ENCODE measurements at places on chromosomes 7 and 10.

DNA sequence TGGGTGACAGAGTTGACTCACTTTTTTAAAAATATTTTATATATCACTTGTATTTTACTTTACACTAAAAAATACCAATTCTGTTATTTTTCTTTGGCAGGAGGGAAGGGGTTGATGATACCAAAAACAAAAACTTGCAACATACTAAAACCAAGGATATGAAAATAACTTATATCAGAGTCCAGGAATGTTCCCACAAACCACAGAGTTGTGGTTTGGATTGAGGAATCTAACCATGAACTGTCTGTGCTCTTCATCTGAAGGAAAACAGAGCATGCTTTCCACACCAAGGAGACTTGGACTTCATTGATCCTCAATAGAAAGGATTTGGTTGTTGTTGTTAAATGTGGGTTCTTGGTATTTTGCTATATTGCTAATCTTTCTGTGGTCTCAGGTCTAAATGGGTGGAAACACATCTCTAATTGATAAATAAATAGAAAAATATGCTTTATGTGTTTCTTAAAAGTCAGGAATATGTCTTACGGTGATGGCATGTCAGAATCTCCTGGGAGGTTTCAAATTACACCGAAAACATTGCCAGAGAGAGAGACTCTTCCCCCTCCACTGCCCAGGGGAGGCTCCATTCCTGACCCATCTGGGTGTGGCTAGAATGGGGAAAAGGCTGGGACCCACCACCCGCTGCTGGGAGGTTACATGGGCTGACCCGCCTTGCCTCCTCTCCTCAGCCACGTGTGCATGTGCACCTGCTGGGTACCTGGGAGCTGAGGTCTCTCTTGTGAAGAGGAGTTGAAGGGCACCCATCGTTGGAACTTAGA lies 46.9 kb upstream of the STK17A start:
- no peak for DNase-seq

GRCh38 chr7:120987280-120987679 lies 1.2 kb upstream of the CPED1 start:
- no peak for DNase-seq

DNA sequence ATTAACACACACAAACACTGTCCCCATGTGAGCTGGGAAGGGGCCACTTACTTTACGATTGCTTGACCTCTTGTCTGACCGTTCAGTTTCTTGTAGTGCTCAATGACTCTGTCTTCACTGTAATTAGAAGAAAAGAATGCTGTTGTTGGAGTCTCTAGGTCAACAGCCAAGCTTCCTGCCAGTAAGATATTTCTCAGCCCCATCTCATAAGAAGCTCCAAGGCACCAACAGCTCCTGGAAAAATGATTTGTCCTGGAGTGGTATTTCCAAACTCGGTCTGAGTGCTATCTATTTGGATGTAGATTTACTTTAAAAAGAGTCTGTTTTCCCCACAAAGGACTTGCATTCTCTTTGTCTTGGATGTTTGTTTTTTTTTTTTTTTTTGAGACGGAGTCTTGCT lies 153.7 kb downstream of the PRPF18 start:
- no peak for DNase-seq

GRCh38 chr10:121702351-121703320 lies 104.4 kb upstream of the FGFR2 start:
- no peak for DNase-seq

DNA sequence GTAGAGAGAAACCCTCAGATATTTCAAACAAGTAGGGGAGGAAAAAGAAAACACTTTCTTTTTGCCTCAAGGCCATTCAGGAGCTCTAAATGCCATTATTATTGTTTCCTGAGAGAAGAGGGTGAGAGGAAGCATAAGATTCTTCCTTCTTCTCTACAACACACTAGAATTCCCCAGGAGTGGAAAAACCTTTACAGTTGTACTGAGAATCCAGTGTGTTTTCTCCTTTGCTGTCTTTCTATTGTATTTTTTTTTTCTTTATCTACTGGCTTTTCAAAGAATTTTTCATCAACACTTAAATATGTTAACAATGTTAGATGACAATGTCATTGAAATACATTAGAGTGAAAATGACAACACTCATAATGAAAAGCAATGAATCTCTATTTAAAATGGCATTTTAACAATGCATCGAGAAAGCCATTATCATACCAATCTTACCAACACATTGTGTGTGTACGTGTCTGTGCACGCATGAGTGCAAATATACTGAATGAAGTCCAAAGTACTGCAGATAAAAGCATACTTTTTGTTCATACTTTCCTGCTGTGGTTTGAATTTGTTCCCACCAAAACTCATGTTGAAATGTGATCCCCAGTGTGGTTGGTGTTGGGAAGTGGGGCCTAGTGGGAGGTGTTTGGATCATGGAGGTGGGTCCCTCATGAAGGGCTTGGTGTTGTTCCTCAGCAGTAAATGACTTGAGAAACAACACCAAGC lies 24.2 kb upstream of the MACC1 start:
- no peak for DNase-seq

- DNase-seq, result no peak
These were observed 20.0 kb downstream of the WNT8B start for GRCh38 chr10:100482834-100483185.

DNA sequence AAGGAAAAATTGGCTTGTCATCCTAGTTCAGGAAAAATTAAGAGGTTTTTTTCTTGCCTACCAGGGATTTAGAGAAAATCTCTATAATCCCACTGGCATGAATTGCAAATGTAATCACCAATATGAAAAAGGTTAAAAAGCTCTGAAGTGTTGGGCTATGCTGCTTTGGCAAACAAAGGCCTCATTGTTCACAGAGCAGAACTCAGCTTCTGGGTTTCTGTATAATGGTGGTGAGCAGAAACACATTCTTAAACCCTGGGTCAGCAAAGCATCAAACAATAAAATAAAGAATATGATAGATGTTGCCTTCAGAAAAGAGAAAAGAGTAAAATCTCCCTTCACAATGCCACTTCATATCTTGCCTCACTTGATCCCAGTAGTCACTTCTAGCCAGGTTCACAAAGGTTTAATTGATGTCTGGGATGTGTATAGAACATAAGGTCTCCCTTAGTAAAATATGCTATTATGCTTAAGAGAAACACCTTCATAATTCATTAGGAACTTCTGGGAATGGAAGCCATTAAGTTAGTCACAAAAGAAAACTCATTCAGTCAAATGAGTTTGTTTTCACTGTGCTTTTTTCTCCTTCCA lies 1255.5 kb upstream of the PHF14 start:
- no peak for DNase-seq

- DNase-seq, result no peak
These were observed 15.6 kb downstream of the FOXL3 start for GRCh38 chr7:305410-306151.

- peak; percentile 47 for DNase-seq
These were observed 489 bp downstream of the MAP3K8 start for GRCh38 chr10:30434273-30435072.

GRCh38 chr10:1684991-1685390 lies 52.3 kb downstream of the ADARB2 start:
- no peak for DNase-seq

DNA sequence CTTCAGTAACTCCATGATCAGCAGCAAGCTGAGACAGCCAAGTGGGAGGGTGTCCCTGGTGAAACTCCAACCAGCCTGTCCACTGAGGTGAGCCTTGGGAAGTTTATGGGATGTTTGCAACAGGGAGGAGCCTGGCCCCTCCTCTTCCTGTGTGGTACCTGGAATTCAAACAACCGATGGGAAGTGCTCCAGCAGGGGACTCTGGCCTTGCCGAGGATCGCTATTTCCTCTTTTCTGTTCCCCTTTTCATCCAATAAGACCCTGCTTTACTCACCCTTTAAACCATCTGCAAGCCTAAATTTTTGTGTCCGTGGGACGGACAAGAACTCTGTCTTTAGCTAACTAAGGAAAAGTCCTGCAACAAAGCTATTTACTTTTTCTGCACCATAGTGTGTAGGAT lies 491.1 kb upstream of the ZMIZ1 start:
- no peak for DNase-seq

GRCh38 chr10:78904196-78904595 lies 164.6 kb upstream of the ZMIZ1 start:
- no peak for DNase-seq

- no peak for DNase-seq
These were observed 1192.5 kb downstream of the NXPH1 start for GRCh38 chr7:9625953-9626352.

DNA sequence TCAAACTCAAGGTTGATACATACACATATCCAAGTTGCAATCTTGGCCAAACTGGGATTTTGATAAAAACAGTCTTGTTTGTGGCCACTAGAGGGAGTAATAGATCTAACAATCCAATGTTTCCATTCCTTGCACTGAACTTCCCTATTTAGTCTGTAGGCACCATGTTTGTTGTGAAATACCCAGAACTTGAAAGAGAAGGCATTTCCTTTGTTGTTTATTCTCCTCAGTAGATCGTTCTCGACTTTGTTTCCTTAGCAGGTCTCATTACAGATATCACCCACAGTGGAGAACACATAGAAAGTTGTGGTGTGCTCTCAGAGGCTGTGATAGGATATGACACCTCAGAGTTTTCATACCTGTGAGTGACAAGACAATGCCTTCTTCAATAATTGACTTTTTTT lies 70.3 kb upstream of the MXI1 start:
- no peak for DNase-seq

DNA sequence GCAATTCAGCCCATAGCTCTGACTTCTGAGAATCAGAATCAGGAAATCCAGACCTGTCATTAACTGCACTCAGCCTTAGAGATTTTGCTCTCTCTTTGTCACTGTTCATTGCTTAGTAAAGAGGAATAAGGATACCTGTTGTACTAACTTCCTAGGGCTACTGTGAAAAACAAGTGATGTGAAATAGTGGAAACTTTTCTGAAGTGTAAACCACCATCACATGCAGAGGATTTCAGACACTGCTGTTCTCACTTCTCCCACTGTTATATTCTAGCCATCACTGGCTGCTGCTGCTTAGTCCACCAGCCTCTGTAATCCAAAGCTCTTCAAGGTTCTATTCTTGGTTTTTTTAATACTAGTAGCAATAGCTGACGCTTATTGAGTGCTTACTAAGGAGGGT lies 129.6 kb upstream of the CCDC6 start:
- no peak for DNase-seq

- no peak for DNase-seq
These were observed 205.7 kb downstream of the KIAA1217 start for GRCh38 chr10:24414597-24414996.

DNA sequence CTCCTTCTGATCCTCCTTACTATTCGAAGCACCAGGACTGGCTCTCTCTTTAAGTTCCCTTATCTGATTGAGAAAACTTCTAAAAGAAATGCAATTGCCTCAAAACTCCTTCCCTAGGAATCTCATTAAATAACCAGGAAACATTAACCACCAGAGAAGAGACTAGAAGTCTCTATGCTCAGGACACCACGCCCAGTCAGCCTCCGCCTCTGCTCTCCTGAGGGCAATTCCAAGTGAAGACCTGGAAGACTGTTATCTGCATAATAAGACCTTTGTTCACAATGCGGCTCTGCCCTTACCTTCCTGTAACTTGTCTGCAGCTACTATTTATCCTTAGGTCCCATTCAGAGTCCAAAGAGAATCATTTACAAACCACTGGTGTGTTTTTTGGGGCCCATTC lies 78.8 kb downstream of the ELMO1 start:
- DNase-seq, result no peak

- no peak for DNase-seq
These were observed 249.4 kb downstream of the CRPPA start for GRCh38 chr7:16171928-16172327.

- DNase-seq, result no peak
These were observed 18.8 kb upstream of the SMNDC1 start for GRCh38 chr10:110323503-110323902.

DNA sequence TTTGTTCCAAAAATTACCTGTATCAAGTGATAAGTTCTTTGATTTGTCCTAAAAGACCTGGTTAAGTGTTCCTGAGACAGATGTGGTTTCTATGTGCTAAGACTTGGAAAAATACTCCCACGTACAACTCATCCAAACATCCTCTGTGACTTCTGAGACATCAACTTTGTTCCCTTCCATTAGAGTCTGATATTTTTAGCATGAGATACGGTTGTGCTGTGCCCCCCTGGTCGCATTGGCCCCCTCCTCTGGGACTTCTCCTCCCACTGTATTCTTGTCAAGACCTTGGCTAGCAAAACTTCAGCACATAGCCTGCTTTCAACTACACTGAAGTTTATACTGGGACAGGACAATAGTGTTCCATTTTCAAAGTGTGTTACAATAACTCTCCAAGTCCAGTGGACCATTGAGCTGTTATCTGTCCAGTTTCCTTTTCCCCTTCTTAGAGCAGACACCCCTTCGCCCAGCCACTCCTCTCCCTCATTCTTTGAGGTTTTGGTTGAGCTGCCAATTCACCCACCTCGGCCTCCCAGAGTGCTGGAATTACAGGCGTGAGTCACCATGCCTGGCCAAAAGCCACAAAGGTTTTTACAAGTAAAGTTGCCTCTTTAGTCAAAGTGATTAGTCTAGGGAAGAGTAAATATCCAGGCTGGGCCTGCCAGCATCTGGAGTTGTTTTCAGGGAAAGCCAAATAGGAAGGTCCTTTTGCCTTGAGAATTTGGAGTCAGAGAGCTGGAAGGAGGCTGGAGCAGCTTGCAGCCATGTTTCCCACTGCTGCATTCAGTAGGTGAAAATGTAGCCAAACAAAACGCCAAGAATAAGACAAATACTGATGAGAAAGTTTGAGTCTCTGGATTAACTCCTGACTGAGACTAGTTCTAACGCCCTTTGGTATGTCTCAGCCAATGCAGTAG lies 17.8 kb upstream of the PDLIM1 start:
- DNase-seq, result no peak

DNA sequence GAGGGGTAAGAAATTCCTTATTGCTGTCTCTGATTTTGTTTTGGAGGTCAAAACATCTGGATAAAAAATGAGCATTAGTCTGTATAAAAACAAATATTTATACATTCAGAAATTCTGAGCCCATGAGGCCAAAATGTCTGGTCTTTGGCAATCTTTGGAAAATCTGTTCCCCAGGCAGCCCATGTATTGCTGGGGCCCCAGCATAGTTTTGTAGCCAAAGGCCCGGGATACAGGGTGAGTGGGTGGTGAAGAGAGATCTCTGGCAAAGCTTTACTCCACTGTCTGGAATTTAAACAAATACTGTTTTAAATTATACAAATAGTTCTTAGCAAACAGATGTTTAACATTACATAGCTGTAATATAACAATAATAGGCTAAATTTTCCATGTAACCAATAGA lies 134.7 kb upstream of the GALNT17 start:
- no peak for DNase-seq

GRCh38 chr10:27356738-27357137 lies 116.1 kb upstream of the ACBD5 start:
- no peak for DNase-seq

DNA sequence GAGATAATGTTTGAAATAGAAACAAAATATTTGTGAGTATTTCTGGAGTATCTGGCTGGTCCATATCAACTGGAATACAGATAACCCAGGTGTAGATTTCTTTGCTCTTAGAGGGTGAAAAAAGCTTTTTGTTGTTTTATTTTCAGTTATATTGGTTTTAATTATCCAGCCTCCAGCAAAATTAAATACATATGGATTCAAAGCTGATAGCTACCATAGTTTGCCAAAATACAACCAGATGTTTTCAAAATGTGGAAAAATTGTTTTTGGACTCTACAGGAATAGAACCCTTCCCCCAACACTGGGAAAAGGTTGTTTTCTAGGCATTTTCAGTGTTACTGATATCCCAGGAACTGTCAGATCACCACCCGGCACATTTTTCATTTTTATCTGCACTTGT lies 30.1 kb downstream of the LRRC17 start:
- DNase-seq, result no peak

GRCh38 chr10:72328045-72328828 lies 26.5 kb downstream of the DNAJB12 start:
- no peak for DNase-seq

Data from activated T-cell treated with anti-CD3 and anti-CD28 coated beads for 4 hours (primary cell).